ENCODE measurements at places on chromosomes 11 and 22.

- DNase-seq: no peak
Measured at GRCh38 chr11:84819128-84819527, 808.0 kb downstream of the DLG2 start.

DNA sequence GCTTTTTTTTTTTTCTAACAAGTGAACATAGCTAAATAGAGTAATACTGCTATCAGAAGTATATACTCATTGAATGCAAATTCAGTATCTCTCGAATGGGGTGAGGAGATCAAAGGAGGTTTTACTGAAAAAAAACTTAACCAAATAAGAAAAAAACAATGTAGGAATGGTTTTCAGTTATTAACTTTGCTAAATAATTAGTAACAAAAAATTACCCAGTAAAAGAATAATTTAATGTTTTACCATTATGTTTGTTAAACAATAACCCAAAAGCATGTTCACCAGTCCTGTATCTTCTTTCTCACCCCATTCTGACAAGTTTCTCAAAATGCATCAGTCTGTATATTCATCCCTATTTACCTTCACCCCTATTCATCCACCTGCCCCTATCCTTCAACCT lies 22.6 kb upstream of the CTSC start:
- DNase-seq: no peak

DNA sequence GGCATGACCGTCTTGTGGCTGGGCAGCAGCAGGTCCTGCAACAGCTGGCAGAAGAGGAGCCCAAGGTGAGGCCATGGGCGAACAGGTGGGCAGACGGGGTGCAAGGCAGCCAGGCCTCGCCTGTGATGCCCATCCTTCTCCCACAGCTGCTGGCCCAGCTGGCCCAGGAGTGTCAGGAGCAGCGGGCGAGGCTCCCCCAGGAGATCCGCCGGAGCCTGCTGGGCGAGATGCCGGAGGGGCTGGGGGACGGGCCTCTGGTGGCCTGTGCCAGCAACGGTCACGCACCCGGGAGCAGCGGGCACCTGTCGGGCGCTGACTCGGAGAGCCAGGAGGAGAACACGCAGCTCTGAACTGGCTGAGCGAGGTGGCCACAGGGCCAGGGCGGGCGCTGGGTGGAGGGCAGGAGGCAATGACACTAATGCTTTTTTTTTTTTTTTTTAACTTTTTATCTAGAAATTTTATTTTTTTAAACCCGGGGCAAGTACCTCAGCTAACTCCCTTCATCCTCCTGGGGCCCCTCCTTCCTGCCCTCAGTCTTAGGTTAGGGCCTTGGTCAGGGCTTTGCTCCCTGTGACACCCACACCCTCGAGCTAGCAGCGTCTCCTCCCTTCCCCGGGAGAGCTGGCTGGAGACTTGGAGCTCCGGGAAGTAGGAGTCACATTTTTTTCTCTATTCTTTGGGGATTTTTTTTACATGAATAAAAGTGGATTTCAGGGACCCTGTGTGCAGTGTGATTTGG lies 16.0 kb downstream of the PLCB3 start:
- DNase-seq: no peak

- DNase-seq: peak; percentile 3
Measured at GRCh38 chr11:2204361-2205213, 33.0 kb upstream of the TH start.

- no peak for DNase-seq
Measured at GRCh38 chr11:2745511-2745910, 45.7 kb upstream of the KCNQ1OT1 start.

- peak; percentile 100 for DNase-seq
Measured at GRCh38 chr11:694563-695287, at the start of gene DEAF1. Gene DEAF1 (minus strand): TSS chr11:695222. CDS start chr11:695047, 175 bp downstream.

DNA sequence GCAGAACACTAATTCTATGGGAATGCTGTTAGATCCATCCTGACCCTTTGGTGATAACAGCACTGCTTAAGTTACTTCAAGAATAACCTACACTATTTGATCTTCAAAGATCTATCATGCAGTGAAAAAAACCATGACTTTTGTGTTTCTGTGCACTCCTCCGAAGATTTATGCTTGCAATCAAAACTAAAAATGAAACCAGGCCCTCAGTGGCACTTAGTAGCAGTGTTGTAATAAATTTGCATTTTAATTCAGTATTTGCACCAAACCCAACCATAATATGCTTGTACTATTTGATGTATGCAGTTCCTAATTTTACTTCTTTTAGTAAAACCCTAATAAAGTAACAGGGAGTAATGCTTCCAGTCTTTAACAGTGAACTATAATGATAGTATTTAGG lies 130.7 kb downstream of the SOX6 start:
- no peak for DNase-seq
